ENCODE measurements at places on chromosomes 2 and 18. TPM values are rescaled to one million over a fixed set of nuclear protein-coding genes. Genes with fewer than 3 reads are reported as not detected.

- no peak for DNase-seq
- H3K27ac ChIP-seq: no peak overlapping the region
- no peaks in the 10 kb centered on the region for H3K27me3 ChIP-seq
- no peak overlapping the region for H3K4me3 ChIP-seq
- peaks cover 2% of the 10 kb centered on the region for H3K36me3 ChIP-seq
- H3K4me1 ChIP-seq: no peaks in the 10 kb centered on the region
Measured at GRCh38 chr2:231810905-231811304, 24.7 kb downstream of the COPS7B start.

- H3K27me3 ChIP-seq: no peaks in the 10 kb centered on the region
- H3K36me3 ChIP-seq: no peaks in the 10 kb centered on the region
- H3K4me1 ChIP-seq: peaks cover 4% of the 10 kb centered on the region
- peak; percentile 80 for DNase-seq
- no peak overlapping the region for H3K4me3 ChIP-seq
- no peak overlapping the region for H3K27ac ChIP-seq
Measured at GRCh38 chr2:85308896-85309555, 18.8 kb downstream of the TGOLN2 start.

DNA sequence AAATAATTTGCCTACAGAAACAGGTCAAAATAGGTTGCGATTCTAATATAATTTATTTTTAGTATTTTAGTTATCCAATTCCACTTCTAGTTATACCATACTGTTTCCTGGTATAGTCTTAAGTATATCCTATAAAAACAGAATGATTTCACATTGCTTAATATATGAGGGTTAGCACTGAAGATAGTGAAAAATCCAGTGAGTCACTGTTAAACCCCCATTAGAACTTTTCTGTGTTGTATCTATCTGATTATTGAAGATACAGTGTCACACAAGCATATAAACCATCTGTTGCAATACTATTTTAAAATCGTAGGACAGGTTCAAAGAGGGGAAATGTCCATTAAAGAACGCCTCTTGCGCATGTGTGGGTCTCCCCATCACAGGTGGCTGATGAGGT is 110.0 kb downstream of the FEZ2 start:
- H3K36me3 ChIP-seq: no peaks in the 10 kb centered on the region
- peaks cover 10% of the 10 kb centered on the region for H3K4me1 ChIP-seq
- DNase-seq: no peak
- H3K27ac ChIP-seq: no peak overlapping the region

DNA sequence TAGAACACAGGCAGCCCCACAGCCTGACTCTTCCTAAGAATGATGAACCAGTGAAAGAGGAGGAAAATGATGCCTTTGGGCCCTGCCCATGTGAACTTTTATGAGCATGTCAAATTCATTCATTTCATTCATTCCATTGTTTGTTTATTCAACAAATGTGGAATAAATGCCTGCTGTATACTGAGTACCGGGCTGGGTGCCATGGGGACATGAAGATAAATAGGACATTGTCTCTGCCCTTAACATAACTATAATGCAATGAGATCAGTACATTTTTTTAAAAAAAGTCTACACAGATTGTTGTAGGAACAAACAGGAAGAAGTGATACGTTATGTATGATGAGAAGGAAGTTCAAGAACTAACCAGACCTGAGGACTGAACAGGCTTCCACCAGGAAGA is 14.7 kb downstream of the MREG start:
- peaks cover 1% of the 10 kb centered on the region for H3K4me1 ChIP-seq
- H3K4me3 ChIP-seq: no peak overlapping the region
- DNase-seq: no peak
- no peaks in the 10 kb centered on the region for H3K36me3 ChIP-seq
- no peak overlapping the region for H3K27ac ChIP-seq
- H3K27me3 ChIP-seq: no peaks in the 10 kb centered on the region

APLF gene
- 11.6 TPM for total RNA-seq
